Mesenchymal stem cell (in vitro differentiated cells and primary cell): ENCODE measurements at places on chromosomes 16 and 17.

DNA sequence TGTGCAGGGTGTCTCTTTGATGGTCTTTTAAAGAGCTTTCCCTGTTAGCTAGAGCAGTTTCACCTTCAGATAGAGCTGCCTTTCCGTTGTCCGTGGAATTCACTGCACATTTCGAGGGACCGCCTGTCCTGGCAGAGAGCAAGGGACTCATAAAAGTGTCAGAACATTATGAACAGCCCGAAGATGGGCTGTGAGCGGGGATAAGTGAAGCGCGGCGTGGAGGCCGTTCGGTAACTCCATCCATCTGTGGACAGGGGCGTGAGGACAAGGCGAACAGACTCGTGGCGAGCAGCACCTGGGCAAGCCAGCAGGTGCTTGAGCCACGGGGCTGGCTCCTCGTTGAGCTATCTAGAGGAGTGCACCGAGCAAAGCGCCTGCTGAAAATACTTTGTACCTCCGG is 371.2 kb downstream of the MAF start:
- no peak for DNase-seq

GRCh38 chr16:1982013-1982433 is 754 bp upstream of the NOXO1 start:
- DNase-seq: no peak

- no peak for DNase-seq
Observed at GRCh38 chr17:74089380-74089779, 114.1 kb upstream of the RPL38 start.

- no peak for DNase-seq
Observed at GRCh38 chr16:78505544-78506366, 406.3 kb downstream of the WWOX start.

DNA sequence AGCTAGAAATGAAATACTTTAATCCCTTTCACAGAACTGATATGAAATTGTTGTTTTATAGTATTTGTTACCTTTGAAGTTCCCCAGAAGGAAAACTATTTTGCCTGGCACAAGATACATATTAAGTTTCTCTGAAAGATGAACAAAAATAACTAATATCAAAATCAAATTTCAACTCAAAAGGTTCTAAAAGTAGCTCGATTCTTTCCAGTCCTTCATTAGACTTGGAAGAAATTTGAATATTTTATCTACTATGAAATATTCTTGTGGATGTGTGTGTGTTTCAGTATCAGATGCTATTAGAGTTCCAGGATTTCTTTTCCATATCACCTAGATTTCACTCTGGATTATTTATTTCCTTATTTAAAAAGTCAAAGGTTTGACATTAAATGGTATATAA is 3.6 kb upstream of the AATF start:
- no peak for DNase-seq

GRCh38 chr17:42413464-42414040 is 9.5 kb downstream of the CAVIN1 start:
- no peak for DNase-seq

DNA sequence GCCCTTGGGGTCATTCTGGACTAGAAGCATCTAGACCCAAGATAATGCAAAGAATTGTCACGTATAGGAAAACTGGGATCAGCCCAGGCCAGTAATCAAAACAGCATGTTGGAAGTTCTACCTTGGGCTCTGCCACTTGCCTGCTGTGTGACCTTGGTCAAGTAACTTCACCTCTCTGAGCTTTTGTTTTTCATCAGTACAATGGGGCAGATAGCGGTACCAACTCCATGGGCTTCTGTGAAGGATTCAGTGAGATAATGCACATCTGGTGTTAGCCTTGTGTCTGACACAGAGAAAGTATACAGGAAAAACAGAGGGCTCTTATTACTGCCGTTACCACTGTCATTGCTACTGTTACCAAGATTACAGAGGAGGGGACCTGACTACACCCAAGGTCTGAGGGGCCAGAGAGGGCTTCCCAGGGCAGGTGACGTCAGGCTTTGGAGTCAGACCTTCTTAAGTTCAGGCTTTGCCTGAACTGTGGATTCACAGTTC is 24.6 kb downstream of the CMIP start:
- no peak for DNase-seq

GRCh38 chr17:73657473-73658116 is 13.3 kb upstream of the SDK2 start:
- peak; percentile 8 for DNase-seq

DNA sequence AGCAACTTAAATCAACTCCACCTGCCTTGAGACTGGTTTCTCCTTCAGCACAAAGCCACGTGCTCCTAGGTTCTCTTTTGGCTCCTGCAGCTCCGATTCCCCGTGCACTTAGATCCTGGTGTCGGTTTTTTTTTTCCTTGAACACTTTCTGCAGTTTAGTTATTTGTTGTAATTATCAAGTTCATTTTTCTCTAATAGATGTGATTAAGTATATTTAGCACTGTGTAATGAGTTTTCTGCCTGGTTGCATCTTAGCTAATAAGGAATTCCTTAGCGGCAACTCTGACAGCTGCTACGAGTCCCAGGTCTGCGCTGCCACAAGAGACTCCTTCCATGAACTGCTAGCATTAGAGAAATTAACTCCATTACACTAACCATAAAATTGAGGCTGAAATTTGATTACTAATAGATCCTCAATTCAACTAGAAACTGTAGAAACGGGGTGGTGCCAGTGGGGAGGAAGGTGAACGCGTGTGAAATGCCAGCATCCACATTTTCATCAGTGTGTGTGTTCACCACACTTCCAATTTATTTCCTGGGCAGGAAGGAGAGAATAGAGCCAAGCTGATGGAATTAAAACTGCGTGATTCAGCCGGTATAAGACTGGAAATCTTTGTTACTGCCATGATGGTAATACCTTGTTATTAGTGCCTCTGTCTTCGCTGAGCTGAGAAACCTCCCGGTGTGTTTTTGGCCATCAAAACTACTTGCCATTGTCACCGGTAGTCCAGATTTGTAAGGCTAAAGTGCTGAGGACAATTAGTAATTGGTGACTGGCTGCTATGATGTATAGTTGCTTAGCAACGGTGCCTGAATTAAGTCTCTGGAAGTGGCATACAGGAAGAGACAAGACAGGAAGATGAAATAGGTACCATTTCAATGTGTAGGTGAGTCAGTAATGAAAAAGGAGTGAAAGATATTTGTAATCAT is 232.4 kb downstream of the IRX3 start:
- no peak for DNase-seq

DNA sequence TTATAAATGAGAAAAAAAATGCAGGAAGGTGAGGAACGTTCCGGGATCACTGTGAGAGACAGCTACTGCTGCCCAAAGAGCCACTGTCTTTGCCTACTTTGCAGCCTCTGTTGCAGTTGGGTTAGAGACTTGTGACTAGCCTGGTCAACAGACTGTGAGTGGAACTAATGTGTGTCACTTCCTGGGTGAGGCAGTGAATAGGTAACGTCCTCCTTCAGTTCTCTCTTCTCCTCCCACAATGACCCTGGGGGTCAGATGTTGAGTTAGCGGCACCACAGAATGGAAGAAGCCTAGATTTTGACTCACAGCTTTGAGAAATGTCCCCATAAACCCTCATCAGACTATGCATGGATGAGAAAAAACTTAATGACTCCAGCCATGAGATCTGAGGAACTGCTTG is 5.2 kb downstream of the C16orf46 start:
- DNase-seq: no peak

DNA sequence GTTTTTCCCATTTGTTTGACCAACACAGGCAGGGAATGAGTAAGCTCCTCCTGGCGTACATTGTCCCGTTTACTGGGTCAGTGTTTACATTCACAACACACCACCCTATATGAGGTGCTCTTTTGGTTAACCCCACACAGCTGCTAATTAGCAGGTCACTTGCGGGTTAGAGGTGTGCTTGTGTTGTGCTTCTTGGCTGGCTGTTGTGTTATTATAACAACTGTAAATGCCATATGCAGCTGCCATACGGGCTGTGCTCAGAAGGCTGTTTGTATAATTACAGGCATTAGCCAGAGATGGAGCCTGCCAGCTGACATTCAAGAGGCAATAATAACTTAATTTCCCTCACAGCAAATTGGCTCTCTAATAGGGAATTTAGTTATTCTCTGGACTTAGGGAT is 205.1 kb upstream of the ELAC2 start:
- DNase-seq: no peak

- no peak for DNase-seq
Observed at GRCh38 chr17:30345527-30346075, 11.7 kb upstream of the TMIGD1 start.

DNA sequence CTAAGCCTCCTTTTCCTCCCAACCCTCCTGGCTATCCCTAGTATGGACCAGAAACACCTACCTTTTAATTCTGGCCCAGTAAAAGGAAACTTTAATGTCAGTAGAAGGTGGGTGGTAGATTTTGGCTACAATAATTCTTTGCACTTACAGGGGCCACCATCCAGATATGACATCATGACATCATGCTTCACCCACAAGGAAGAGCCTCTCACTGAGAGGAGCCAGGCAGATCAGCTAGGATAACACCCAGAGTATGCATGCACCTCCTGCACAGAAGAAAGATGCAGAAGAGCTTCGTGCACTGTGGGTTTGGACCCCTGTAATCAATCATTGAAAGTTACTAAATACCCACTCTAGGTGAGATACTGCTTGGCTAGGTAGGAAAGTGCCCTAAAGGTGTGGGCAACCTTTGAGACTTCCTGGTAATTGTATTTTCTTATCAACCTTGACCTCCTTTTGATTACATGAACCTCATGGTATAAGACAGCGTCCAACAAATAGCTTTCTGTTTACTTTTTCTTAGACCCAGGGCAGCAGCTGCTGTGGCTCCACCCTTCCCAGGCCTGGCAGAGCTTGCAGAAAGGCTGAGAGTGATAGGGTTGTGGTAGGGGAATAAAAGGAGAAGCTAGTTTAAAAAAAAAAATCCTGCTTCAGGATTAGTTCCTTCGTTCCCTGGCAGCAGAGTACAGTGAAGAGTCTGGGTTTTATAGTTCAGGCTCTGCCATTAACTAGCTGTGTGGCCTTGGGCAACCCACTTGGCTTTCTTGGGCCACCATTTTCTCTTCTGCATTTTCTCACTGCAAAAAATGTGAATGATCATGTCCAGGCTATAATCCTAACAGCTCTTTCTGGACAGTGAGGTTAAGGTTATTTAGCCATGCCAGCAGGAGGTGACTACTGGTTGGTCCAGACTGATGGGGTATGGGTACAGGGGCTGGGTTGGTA is 6.2 kb downstream of the MAP3K14 start:
- no peak for DNase-seq

DNA sequence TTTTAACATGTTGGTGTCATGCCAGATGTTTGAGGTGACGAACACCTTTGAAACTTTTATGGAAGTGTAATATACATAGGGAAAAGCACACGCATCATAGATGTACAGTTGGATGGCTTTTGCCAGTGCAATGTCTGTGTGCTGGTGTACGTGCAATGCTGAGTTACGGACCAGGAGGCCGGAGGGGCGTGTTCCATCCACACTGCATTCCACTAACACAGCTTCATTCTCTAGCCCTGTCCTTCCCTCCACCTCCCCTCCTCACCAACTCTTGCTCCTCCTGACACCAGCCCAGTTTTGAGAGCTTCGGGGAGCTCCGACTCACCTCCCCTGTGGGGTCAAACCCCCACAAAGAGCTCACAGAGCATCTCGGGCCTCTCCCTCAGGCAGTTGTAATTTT is 358.8 kb downstream of the C16orf95 start:
- DNase-seq: no peak

GRCh38 chr16:12449795-12450194 is 353.9 kb downstream of the CPPED1 start:
- DNase-seq: no peak

DNA sequence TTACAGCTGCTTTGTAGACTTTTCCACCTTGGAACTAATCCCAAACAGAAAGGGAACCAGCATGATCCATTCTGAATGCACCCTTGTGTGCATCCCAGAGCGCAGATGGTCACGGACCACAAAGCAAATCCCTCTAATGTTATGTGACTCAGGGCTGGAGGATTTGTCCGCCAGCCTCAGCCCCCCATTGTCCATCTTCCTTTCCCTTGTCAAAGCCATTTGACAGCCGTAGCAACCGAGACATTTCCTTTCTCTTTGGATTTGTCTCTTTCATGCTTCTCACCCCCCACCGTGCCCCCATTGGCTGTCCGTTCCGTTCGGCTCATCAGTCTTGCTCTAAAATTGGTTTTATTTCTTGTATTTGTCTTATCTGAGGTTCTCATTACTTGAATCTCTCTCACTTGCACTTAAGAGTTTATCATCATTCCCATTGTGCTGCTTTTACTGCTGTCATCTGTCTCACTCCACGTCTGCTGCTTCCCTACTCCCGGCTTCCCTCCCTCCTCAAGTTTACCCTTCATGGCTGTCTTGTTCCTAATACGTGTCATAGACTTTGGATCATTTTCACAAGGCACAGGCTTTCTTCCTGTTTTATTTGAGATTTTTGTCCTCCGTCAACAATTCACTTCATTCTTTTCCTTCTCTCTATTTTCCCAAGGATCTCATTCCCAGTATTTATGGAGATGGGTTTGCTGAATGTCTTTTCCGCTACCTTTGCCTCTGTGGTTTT is 163.4 kb upstream of the ERCC4 start:
- DNase-seq: no peak

DNA sequence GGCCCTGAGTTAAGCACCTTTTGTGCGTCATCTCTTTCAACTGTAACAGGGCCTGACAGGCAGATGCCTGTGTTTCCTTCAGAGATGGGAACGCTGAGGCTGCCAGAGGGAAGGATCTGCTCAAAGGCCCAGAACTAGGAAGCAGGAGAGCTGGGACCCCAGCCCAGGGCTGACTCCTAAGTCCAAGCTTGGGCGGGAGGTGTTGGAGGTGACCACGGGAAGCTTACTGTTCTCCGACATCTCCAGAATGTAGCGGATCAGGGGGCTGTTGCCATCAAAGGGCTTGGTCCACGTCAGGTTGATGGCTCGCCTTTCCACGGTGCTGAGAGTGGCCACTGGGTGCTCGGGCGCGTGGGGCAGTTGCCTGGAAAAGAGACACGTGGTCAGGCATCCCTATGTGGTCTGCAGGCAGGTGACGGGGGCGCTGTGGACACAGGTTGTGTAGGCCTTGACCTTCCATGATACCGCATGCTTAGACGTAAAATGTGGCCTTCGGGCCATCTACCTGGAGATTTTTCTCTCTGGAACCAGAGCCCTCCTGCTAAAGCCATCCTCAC is 111.4 kb upstream of the CDC42EP4 start:
- DNase-seq: no peak

DNA sequence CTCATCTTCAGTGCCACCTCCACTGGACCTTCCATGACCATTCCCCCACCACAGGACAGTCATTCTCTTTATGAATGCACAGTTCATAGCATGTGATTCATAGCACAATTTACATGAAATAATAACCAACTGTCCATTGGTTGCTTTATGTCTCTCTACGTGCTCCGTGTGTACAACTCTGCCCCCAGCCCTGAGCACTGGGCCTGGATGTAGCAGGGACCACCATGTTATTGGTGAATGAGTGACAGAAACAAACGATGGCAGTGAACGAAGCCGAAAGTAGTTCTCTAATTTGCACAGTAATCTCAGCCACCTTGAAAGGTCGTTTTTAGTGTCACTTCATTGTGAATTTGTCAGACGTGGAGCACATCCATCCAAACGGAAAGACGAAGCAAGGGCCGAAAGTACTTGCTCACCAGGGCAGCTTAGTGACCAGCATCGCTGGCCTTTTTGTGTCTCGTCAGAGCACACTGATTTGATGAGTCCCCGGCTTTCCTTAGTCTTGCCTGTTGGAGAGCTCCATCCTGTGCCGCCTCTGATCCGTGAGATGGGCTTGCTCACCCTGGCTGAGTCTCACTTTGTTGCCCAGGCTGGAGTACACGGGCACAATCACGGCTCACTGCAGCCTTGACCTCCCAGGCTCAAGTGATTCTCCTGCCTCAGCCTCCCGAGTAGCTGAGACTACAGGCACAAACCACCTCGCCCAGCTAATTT is 95.3 kb downstream of the CMIP start:
- no peak for DNase-seq
